Right atrium auricular region (tissue), 2 donors: ENCODE measurements at places on chromosomes 6 and 20. TPM values are rescaled to one million over a fixed set of nuclear protein-coding genes. Genes with fewer than 3 reads are reported as not detected.

GRCh38 chr6:27091661-27092315, 155.7 kb upstream of the PRSS16 start:
- DNase-seq = no peak

- no peak for DNase-seq
These were observed 65.8 kb upstream of the CCDC167 start for GRCh38 chr6:37565267-37566110.

DNA sequence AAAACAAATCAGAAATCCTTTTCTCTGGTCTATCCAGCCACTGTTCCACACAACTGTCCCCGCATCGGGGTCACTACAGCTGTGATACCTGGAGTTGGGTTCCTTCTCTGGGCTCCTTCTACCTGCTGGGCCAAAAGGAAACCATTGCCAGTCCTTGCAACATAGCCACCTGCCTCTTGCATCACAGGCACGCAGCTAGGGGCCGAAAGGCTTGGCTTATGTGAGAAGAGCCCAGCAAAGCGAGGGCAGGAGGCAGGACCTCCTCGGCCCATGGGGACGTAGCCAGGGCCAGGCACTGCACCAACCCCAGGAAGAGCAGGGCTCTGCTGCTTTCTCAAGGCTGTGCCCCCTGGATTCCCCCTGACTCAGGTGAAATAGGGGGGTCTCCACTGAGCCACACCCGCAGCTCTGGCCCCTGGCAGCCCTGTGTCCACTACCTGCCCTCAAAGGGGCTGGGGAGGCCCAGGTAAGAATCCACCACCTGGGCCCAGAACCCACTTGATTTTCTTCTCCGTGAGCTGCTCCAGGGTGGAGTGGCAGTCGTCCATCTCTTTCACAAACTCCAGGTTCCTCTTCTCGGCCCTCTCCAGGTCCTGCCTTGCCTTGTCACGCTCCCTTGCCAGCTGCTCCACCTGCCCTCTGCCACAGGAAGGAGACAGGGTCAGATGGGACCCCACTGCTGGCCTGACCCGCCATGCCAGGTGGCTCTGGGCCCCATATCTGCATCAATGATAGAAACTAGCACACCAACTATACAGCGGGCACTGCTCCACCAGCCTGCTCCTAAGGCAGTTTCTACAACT, 88.9 kb downstream of the GINS1 start:
- DNase-seq = no peak

- no peak for DNase-seq
These were observed 313.5 kb downstream of the SLC35F1 start for GRCh38 chr6:118220429-118221128.

DNA sequence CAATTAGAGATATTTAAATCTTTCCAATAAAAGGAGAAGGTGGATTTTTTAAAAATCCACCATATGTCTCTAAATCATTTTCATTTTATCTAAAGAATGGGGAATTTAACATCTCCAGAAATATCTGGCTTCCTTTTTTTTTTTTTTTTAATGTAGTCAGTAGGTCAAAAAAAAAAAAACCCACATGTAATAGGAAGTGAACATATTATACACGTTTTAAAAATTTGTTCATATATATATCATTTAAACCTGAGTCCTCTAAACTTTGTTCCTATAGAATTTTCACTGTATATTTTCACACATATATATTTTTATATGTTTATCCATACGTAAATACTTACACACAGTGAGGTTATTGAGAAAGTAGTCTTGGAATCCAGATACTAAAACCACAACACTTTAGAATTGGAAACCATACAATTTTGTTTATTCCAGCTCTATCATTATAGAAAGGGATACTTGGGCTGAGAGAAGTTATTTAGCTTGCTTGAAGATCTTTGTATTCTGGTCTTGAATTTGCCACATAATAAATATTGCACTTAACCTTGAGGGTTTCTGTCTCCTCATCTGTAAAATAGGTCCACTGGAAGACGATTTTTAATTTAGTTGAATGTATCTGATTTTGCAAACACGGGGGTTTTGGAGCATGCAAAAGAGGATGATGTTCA, 62.1 kb upstream of the ZNF217 start:
- DNase-seq = no peak

DNA sequence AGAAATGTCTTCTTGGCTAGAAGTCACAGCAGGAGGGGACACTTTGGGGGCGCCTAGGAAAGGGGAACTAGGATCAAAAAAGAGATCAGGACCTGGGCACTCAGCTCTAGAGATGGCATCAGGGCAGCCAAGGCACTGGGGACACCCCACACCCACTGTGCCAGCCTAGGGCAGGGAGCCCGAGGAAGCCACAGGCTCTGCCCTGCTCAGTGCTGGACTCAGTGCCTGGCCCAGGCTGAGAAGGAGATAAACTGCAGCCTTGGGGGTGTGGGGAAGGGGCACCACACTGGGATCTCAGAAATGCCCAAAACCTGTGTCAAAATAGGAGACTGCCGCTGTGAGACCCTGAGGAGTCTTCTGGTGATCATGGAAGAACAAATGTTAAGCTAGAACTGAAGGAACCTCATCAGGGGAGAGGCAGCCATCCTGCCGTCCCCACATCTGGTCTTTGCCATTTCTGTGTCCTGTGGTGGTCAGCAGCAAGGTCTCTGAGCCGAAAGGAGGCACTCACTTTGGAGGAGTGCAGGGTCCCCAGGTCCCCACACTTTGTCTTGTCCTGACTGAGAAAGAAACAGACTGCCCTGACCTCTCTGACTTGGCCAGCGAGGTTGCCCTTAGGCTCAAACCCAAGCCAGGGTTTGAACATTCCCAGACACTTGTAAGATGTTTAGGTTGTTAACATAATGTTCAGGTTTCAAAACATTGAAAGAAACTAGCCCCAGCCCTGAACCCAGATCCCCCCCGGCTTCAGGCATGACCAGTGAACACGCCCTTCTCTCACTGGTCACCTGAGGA, 2.3 kb downstream of the ARFRP1 start:
- DNase-seq = no peak

GRCh38 chr20:23018432-23018831, 16.7 kb upstream of the SSTR4 start:
- no peak for DNase-seq

DNA sequence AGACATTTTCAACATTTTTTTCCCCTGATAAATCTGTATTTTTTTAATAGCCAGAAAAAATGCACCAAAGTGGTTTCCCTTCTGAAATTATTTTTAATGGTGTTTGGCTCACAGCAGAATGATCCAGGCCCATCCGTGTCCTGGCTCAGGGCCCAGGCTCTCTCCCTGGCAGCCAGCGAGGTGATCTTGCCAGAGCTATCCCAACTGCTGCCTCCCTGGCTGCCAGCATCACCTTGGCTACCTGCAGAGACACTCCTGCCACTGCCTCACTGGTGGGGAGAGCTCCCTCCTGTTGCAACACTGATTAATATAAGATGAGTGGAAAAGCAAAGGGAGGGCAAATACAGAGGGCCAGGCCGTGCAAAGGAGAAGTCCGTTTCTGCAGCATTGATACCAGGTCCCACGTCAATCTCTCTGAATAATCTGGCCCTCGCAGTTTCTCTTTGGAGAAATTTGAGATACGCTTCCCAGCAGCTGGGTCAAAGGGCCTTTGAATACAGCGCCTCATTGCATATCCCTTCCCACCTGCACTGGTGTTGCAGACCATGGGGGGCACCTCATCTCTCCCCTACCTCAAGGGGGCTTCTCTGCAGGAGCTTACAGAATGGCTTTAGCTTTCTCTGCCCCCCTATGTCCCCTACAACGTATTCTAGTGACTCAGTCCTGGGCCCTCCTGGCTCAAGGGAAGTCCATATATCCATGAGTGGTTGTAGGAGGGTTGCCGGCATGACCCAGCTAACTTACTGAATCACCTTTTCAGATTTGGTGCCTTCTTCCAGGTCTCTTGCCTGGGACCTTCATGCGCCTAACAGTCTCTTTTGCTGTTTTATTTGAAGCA, 12.8 kb upstream of the DSTN start:
- no peak for DNase-seq

GRCh38 chr6:97289332-97289731, 6.3 kb upstream of the MMS22L start:
- no peak for DNase-seq

DNA sequence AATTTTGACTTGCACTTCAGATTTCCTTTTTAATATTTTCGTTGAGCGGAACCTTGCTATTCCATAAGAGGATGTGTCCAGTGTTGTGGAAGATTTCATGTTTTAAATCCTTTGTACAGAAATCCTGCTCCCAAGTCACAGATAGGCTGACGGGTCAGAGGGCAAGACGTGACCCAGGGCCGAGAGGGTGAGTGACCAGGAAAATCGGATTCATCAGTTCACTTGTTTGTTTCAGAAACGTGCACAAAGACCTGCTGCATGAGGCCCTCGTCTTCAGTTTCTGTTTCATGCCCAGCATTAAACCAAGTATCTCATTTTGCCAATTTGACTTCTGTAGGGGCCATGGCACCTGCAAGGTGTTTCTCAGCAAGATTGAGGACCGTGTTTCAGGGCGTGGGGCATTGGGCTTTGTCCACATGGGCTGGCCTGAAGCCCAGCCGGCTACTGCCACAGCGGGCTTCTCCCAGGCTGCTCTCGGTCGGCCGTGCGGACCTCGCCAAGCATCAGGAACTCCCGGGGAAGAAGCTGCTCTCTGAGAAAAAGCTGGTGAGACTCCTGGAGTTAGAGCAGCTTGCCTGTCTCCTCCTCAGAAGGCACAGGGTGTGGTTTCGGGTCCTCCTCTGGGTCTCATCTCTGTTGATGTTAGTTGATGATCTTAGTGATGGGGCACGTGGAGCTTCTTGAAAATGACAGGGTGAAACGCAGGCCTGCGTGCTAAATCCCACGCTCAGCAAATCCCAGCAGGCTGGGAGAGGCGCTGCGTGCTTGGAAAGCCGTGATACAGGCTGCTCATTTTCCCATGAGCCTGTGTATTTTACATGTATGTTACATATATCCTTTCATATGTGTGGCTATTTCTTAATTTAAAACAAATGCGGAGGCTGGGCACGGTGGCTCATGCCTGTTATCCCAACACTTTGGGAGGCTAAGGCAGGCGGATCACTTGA, 10.5 kb downstream of the MTG2 start:
- DNase-seq = no peak

GRCh38 chr6:1057490-1058135, 254.3 kb upstream of the FOXQ1 start:
- no peak for DNase-seq

DNA sequence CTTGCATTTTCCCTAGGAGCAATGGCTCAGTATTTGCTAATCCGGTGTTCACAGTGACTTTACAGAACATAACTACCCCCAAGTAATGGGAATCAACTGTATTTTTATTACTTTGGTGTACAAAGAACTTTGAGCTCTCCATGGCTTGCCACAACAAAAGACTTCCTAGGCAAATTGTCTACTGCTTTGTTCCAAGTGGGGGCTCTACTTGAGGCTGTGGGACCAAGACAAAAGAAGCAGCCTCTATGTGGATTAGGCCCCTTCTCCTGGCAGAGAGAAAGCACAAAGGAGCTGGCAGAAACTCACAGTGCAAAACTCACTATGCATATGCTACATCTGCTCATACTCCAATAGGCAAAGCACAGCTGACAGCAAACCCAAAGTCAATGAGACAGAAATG, 853 bp downstream of the WFDC8 start:
- no peak for DNase-seq

DNA sequence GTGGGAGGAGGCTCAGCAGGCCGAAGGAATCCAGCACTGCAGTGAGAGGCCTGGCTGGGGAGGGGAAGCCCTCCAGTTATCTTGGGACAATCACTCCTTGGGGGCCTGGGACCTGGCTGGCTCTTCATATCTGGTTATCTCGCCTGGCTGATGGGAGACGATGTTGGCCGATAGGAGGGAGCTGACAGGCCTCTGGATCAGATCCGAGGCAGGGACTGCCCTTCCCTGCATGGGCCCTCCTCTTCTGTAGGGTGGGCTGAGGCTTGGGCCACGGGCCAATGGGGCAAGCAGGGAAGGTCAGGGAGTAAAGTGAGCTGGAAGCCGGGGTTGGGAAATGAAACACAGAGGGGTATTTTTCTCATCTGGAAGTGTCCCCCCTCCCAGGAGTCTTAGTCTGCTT, 25.2 kb downstream of the MANBAL start:
- no peak for DNase-seq

DNA sequence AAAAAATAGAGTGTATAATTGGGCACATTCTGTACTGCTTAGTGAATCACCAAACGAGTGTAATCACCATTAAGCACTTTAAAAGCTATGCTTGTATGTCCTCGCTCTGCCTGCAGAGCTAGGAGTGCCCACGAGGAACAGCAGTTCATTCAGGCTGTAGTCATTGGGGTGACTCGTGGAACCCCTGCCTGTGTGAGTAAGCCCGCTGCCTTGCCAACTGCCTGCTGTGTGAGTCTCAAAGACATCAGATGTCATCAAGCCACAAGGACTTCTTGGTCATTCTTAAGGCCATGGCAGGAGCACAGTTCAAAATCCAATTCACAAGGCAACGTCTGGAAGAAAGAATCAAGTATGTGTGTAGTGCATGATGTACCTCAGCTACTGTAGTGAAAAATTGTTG, 60.4 kb downstream of the FOXO3 start:
- DNase-seq = peak; percentile 72

DNA sequence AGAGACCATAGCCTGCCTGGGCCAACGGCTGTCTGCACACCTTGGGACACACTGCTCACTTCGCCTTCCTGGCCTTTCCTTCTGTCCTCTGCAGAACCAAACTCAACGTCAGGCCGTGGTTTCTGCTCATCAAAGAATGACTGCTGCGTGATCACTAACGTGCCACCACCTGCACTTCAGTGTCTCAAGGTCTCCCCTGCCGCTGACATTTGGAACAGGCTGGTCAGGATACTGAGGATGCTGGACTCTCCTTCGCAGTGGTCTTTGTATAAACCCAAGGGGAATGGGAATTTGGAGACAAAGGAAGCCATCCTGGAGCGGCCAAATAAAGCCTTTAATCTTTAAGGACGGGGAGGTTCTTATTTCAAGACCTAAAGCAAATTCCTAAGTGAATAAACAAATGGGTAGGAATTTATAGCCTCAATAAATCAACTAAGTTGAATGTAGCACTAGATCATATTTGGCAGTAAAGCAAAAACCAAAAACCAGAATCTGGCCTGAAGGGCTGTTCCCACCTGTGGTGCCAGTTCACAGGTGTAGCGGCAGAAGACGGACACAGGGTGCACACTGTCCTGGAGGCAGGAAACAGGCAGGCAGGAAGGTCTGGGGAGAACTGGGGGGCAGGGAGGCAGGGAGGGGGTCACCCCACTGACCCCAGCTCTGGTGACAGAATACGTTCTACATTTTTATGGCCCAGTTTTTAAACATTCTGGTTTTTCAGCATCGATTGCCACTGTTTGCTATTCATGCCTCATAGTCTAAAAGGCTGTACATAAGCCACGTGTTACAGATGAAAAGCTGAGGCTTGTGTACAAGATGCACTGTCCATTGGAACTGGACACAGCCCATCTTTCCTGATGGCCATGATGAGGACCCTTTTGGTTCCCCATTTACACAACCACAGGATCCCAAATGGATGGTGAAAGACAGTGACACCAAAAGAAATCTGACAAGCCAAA, 36.6 kb downstream of the ABHD12 start:
- no peak for DNase-seq

- no peak for DNase-seq
These were observed 198.0 kb downstream of the SIM1 start for GRCh38 chr6:100266494-100267401.

Gene C6orf58
- not detected for total RNA-seq

Gene PPP1R14C
- 130 TPM for total RNA-seq

Gene ROMO1
- total RNA-seq = 263 TPM

Gene KCNG1
- total RNA-seq = 0.70 TPM

Gene ADGRF5
- 38.4 TPM for total RNA-seq

Gene CDH26
- 1.3 TPM for total RNA-seq

Gene MYT1
- total RNA-seq = 0.15 TPM
